NCI-H345 (cell line): ENCODE measurements at places on chromosomes 11 and 22.

DNA sequence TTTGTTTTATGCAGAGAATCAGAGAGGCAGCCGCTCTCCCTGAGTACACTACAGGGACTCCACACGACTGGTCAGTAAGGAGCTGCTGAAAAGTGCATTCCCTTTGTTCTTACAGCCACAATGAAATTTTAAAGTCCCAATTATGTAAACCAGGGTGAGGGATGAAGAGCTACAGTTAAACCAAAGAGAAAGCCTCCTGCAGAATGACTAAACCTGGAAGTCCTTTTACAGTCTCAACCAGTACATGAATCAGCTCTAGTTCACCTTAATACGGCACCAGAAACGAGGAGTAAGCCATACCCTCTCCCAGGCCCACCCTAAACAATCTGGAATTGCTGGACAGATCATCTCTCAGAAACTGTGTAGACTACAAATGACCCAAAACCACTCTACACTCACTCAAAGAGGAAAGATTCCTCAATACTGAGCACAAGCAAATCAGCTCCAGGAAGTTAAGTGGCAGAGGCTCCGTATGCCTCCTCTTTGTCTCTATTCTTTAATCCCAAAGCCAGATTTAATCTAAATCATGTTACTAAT is 113.1 kb downstream of the RBFOX2 start:
- no peak for DNase-seq

DNA sequence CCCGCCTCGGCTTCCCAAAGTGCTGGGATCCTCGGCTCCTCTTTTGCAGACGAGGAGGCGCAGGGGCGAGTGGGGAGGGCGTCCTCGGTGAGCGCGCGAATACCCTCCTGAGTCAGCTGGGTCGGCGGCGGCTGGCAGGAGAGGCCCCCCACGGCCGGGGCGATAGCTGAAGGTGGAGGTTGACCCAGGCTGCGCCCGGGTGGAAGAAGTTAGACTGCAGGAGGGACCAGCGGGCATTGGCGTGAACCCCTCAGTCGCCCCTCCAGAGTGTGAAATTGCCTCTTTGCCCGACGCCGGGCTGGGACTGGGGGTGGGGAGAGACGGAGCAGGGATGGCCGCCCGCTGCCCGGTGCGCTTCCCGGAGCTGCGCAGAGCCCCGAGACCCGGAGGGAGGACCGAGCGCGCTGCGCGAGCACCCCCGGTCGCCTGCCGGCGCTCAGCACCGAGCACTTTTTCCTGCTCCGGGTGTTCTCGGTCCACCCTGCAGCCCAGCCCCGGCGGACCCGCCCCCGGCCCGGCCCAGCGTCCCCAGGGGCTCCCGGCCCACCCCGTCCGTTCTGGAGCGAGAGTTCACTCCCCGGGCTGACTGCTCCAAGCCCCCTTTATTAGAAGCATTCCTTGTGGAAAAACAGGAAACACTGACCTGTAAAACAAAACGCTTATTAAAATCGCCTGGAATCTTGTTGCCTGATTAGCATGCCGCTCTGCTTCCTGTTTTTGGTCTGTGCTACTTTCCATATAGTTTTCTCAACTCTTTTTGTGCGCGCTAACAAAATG is 13.7 kb upstream of the CPT1A start:
- no peak for DNase-seq

GRCh38 chr22:27801616-27802345 is at the start of gene MN1:
Gene MN1 (minus strand): TSS chr22:27801756. CDS start chr22:27800543, 1,213 bp downstream.
- no peak for DNase-seq

GRCh38 chr11:66639066-66639813 is 737 bp downstream of the RBM4 start:
- DNase-seq = no peak

DNA sequence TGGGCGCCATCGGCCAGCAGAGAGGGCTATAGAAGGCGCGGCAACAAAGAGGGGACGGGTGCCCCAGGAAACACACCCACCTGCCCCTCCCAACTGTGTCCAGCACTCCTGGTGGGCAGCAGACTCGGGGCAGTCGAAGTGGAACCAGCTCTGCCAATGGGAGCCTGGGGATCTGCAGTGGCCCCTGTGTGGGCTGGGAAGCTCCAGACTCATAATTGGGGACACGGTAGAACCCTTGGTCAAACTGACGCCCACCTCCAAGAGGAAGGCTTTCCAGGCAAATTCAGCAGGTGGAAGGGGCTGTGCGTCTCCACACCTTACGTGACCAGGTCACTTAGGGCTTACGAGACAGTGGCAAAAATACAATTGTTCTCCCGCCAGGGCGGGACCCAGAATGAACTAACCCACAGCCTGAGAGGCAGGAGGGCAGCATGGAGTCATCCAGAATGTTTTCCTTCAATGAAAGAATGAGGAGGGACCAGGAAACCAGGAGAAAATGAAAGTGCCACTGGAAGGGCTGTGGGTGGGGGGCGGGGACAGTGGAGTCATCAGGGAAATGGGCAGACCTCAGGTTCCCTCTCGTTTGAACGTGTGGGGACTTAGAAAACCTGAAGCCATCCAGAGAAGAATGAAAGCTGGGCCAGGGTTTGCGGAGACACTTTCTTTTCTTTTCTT is 53.2 kb upstream of the SHANK2 start:
- no peak for DNase-seq

GRCh38 chr11:18721561-18722292 is 4.3 kb downstream of the IGSF22 start:
- DNase-seq = peak; percentile 14
